ENCODE measurements at places on chromosomes 5 and 9.

DNA sequence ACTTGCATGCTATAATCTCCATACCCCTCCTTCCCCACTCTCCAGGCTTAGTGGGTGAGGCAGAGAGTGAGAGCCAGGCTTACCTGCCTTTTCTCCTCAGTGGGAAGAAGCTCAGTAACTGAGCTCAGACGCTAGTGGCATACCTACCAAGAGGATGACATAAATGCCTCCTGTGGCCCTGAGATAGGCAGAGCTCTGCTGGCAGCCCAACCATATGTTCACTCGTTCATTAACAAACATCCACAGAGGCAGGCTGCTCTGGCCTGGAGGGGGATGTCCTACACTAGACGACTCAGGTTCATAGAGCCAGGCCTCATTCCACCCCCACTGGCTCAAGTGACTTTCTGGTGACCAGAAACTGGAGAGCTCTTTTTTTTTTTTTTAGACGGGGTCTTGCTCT is 81.3 kb downstream of the THBS4 start:
- no peak for DNase-seq

DNA sequence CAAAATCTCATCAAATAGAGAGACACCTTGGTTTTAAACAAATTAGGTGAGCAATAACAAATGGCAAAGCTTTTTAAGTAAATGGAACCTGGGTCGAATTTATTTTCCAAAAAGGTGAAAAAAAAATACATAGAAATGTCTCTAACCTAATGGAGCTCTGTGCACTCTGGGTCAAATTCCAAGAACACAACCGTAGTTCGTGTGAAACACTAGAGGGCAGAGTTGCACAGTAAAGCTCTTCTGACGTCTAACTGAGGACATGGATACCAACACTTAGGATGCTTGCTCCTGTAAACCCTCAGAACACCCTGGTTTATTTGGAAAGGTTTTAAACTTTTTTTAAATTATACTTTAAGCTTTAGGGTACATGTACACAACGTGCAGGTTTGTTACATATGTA is 18.9 kb downstream of the MARCHF11 start:
- DNase-seq, result peak; percentile 22

- no peak for DNase-seq
Measured at GRCh38 chr5:111574311-111574710, 62.0 kb upstream of the STARD4 start.

GRCh38 chr9:69195668-69196067 is 21.6 kb downstream of the TJP2 start:
- DNase-seq, result no peak

GRCh38 chr9:107054146-107054545 is 191.2 kb downstream of the ZNF462 start:
- DNase-seq, result no peak

DNA sequence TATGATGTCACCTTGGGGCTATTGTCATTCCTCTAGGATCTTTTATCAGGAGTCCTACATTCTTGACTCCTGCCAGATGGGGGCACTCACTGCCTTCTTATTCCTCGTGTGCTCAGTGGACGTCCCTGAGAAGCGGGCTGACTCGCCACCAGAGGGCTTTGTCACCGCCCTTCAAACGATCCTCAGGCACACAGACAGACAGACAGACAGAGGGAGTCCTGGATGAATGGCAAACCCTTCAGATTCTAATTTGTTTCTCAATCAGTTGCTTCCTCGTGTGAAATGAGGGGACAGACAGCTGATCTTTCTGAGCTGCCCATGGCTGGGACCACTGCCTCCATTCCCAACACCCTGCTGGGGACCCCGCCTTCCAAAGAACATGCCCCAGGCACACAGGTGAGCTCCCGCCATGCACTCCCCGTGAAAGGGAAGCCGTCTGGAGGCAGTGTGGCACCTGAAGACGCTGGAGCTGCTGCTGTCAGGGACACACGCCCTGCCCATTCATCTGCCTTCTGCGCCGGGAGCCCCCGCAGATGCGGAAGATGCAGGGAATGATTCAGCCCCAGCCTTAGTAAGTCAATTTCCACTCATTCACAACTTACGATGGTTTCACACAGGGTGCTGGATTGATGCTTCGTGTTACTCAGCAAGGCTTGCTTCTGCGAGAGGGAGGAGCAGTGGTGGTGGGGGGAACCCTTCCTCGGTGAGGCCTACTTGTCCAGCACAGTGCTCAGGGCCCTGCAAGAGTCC is 24.9 kb upstream of the SH3PXD2B start:
- DNase-seq, result peak; percentile 71

DNA sequence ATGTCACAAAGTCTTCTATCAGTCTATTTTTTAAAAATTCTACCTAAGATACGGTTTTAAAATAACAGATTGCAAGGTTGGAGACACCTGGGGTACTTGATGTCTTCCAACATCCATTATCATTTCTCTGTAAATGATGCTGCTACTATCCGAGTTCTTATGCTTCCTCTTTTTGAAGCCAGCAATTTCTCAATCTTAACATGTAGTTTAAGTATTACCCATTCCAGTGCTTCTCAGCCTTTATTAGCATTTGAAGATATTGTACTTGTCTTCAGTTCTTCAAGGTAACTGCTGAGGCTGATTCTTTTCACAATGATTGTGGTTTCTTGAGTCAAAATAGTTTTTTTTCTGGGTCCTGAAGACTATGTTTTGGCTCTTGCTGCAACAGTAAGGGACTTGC is 96.4 kb upstream of the SELENOP start:
- DNase-seq, result no peak

DNA sequence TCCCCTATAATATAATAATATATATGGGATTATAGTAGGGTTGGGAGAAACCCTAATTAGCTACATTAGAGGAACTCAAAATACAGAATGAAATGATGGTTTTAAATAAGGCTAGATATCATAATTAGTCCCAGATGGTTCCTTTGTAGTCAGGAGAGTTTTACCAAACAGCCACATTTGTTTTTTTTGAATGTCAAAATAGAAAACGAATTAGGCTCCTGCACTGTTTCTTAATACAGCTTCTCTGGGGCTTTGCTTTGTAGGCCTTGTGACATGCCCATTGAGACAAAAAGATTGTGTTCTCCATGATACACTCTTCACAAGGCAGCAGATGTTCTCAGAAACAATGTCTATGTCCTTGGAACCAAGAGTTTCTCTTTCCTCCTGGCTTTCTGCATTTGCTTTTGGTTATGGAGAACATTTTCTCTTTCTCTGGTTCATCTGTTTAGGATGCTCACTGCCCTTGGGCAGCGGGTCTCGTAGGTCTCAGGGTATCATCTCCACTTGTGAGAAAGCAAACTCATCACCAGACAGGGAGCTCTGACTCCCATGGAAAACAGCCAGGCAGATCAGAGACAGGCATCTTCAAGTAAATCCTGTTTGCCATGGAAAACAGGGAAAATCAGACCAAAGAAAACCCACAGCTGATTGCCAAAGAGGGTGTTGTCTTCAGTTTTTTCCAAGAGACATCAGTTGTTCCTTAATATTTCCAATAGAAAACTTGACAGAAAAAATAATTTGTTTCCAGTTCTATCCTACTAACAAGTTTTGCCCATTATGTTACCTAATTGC is 54.1 kb upstream of the RPS23 start:
- no peak for DNase-seq

GRCh38 chr5:132819468-132819867 is 6.4 kb downstream of the SOWAHA start:
- no peak for DNase-seq

GRCh38 chr5:64330728-64331231 is 165.1 kb downstream of the RNF180 start:
- no peak for DNase-seq

GRCh38 chr5:160088805-160089204 is 30.4 kb downstream of the PWWP2A start:
- DNase-seq, result no peak

DNA sequence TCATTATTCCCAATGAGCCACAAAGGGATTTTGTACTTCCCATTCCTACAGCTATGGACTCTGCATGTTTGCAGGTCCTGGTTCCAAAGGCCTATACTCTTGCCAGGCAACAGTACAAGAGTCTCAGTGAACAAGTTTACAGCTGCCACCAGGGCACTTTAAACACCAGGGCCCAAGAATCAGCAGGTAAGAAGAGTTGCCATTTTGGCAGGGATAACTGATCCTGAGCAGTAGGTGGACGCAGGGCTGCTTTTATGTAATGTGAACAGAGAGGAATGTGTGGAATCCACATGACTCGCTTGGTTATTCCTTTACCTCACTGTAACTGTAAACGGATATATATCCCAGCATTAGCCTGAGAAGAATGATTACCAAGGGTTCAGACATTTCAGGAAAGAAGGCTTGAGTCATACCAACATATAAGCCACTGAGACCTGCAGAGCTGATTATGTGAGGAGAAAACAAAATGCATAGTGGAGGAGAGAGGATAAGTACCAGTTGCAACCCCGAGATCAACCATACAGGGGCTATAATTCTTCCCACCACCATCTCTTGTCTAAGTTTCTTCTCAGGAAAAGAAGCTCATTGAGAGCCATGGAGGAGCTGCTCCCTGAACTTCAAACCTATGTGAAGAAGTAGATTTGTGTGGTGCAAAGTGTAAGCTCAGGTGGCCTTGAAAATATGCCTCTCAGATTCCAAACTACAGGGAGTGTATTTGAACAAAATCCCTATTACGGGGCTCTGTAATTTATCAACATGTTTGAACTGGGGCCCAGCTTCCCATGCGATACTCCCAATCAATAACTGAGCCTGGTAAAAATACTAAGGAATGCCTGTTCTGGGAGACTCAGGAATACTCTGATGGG is 24.6 kb downstream of the RAPGEF6 start:
- no peak for DNase-seq

DNA sequence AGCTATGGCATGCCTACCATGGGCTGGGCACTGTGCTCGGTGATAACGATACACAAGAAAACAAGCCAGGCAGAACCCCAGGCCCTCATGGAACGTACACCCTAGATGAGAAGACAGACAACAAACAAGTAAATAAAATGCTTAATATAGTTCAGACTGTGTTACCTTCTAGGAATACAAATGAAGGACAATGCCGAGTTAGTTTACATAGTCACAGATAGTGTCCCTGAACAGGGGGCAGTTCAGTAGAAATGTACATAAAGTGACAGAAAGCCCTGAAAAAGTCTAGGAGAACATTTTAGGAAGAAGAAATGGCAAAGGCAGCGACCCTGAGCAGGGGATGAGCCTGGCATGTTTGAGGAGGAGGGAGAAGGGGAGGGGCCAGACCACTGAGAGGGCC is 21.7 kb downstream of the SLC22A5 start:
- DNase-seq, result no peak

GRCh38 chr5:170290498-170290897 is 7.1 kb downstream of the LCP2 start:
- DNase-seq, result no peak
